ENCODE measurements at places on chromosomes 2 and 18.
A peak's percentile ranks its signal among the peaks of the same experiment; 100 is the strongest.

- no peak for DNase-seq
These were observed at the start of gene ADRA2B for GRCh38 chr2:96116424-96116878. Gene ADRA2B, minus strand, starts transcription at chr2:96116571. Its CDS starts 422 bp downstream, at chr2:96116149.

DNA sequence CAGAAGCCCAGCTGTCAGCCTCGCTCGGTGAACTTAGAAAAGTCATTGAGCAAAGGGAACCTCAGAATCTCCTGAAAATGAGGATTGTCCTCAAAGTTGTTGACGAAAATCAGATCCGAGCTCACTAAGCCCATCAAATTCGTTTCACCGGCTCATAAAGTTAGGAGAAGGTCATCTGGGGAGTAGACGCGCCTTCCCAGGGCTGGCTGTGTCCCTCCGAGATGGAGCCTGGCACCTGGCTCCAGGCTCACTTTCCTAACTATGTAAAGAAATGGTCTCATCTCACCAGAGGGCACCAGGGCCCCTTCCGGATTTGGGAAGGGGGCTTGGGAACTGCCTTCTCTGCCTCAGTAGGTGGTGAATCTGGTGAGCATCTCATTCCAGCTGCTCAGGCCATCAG, 145.5 kb downstream of the PXDN start:
- DNase-seq: peak; percentile 7

- no peak for DNase-seq
These were observed 308.5 kb downstream of the EPHA4 start for GRCh38 chr2:221263573-221263972.

- no peak for DNase-seq
These were observed 23.5 kb upstream of the C18orf32 start for GRCh38 chr18:49510393-49511115.

GRCh38 chr2:80706951-80707350, 402.4 kb upstream of the LRRTM1 start:
- DNase-seq: no peak

DNA sequence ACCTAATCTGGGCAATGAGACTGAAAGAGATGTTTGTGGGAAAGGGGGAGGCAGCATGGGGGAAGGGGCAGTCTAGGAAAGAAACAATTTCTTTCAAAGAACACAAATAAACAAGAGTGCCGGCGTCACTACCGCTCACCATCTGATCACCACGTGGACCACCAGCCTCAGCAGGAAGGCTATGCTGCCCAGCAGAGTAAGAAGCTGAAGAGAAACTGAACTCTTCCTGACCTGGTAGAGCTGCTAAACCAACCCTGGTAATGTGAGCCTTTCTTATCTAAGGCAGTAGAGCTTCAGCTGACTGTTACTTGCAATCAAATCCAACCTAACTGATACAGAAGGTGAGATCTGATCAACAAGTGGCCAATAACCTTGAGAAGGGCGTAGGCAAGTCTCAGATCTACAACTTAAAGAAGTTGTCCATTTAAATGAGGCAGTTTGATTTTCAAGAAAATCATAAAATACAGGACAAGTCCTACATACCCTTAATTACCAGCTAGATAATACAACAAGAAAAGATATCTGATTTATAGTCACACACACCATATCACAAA, 44.2 kb upstream of the SPTBN1 start:
- no peak for DNase-seq

DNA sequence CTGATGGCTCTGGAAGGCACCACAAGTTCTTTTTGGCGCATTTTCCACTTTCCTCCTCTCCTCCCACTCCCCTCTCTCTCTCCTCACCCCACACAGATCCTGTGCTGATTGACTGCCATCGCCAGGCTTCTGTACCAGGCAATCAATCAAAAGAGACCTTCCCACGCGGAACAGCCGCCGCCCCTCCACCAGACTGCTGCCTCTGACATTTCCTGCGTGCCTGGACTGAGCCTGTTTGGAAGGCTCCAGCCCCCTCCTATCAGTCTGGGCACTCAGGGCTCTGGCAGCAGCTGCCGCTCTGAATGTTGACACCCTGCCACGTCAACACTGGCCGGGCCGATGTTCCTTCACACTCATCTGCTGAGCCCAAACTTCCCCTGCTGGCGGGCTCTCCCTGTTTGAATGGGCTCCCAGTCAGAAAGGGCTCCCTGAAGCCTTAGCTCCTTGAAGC, 467.7 kb downstream of the EPHA4 start:
- no peak for DNase-seq

DNA sequence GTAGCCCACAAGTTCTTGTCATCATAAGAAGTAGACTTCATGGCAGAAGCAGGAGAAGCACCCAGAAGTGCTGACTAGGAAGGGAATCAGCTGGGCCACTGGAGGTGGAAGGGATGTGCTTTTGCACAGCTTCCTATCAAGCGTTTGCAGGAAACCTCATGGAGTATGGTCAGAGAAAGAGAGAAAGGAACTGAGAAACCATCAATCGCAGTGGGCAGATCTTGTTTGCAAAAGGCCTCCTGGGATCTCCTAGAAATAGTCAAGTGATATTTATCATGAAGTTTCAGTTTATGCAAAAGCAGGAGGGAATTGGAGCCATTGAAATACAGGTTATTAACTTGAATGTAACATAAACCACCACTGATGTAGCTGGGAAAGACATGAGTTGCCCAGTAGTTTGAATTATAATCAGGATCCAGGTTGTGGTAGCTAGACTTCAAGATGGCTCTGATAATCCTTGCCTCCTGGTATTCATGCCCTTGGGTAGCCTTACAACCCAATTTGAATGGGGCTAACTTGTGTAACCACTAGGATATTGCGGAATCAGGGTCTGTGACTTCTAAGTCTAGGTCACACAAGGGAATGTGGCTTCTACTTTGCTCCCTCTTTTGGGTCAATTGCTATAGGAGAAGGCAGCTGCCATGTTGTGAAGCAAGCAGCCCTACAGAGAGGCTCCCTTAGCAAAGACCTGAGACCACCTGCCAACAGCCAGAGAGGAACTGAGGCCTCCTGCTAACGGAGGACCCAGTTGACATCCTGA, 69.8 kb upstream of the TCF4 start:
- DNase-seq: no peak

GRCh38 chr2:238868067-238868524, 20.2 kb downstream of the TWIST2 start:
- DNase-seq: no peak

DNA sequence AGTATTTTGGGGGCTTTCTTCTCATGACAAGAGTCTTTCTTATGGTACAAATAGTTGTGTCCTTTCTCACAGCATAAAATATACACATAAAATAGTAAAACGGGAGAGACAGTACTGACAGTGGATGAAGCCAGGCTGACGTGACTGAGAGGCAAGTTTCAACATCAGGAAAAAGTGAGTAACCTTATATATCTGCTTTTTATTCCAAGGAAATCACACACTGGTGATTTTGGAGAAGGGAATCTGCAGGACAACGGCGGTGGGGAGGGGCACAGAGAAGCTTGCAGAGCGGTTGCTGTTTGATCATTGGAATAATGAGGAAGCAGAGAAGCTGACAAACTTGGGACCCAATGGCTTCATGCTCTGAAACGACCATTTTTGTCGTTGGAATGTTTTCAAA, 130.6 kb upstream of the ZNF236 start:
- no peak for DNase-seq

DNA sequence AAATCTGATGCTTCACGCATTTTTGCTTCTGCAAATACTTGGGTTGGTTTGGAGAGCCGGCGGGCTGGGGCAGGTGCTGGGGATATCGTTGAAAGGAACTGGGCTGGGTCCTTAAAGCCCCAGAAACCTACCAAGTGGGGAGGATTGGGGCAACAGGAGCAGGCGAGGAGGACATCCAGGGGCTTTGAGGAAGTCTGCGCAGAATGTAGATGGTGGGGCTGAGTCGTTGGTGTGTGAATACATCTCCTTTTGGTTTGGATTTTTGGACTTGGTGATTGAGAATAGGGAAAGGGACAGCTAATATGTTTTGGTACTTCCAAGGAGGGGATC, 1.1 kb downstream of the DCC start:
- no peak for DNase-seq

DNA sequence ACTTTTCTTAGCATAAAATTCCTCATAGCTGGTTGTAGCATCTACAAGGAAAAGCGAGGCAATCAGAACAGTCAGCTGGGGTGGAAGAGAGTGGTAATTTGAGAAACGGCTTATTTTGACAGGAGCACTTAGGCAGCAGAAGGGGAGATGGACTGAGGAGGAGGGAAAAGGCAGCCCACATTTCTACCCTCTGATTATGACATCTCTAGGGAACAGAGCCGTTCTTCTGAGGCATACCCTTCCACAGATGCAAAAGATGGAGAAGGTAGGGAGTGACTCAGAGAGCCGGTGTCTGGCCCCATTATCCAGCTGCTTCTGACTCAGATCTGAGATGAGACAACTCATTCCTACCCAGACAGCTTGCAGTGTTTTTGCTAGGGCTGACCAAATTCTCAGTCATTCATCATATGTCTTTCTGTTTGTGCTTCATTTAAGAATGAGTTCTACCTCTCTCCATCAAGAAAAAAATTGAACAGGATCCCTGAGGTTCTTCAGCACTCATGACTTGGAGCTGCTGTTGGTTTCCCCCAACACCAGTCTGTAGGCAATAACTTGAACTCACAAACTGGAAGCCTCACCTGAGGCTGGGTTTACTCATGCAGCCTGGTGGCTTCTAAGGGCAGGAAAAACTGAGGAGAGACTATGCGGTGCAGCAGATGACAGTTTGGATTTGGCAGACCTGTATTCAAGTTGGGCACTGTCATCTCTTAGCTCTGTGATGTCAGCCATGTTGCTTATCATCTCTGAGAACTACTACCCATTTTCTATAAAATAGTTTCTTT, 15.9 kb upstream of the SEC11C start:
- no peak for DNase-seq

Measured in RWPE2 (cell line).